NCI-H510A treated with DMSO at 0.1 percent for 48 hours (cell line): ENCODE measurements at places on chromosomes 12 and 14.
A peak's percentile ranks its signal among the peaks of the same experiment; 100 is the strongest.

DNA sequence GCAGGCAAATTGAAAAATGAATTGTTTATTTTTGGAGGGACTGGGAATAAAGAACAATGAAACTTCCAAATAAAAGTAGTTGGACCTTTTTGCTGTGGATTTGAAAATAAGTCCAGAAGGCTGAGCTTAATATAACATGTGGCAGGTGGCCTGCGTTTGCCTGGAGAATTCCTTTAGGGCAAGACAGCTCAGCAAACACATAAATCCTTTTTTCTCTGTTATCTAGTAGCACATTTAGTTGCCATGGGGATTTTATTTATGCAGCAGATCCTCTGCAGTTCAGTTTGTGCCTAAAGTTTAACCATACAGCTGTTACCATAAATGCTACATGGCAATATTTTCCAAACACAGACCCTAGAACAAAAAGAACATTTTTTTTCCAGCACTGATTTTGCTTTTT lies 180.0 kb downstream of the NPAS3 start:
- no peak for DNase-seq

GRCh38 chr14:60670989-60671388 lies 21.7 kb upstream of the SIX1 start:
- DNase-seq: no peak

DNA sequence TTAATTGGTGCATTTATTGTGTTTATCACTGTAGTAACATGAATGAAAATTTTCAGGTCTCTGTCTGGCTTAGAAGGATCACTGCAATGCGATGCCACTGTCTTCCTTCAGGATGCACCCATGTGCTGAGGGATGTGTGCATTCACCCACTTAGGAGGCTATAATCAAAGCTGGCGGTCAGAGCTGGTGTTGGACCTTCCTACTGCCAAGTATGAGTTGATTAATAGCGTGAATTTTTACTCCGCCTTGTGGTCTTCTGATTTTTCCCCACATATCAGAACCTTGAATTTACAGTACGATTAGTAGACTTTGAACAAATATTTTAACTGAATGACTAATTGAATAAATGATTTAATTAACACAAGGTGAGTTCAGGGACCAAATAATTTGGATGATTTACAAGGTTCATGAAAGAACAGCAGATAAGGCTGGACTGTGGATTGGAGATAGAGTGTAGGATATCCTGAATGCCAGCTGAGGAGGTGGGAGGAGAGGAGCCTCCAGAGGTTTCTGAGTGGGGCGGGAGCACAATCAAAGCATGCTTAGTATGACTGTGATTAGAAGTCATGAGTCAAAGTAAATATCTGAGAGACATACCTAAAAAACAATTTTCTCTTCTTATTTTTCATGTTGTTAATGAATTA lies 50.1 kb downstream of the RERG start:
- DNase-seq: no peak

DNA sequence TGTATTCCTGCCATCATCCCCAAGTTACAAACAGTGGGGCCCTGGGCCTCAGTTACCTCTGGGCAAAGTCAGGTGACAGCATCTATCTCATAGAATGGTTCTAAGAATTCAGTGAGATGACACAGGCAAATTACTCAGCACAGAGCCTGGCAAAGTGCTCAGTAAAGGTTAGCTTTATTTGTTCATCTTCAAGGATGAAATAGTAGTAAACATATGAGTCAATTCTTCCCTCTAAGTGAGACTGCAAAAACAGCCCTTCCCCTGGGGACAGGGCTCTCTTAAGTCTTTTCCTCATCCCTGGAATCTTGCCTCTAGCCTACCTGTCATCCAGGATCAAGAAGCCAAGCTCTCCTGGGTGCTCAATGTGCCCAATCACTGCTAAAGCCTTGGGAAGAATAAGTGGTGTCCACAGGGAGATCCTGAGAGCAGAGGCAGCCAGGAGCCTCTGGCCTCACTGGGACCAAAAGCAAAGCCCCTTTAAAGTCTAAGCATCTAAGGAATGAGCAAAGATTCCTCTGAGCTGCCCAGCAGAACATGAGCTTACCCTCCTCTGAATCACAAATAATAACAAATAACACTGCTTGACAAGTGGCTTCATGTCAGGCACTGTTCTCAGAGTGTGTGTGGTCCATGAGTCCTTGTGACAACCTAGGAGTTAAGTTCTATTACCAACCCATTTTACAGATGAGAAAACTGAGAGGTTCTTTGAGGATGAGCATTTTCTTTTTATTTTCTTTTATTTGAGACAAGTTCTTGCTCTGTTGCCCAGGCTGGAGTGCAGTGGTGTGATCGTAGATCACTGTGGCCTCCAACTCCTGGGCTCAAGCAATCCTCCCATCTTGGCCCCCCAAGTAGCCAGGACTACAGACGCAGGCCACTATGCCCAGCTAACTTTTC lies 12.1 kb downstream of the NUAK1 start:
- no peak for DNase-seq

GRCh38 chr12:7016958-7017571 lies 1.2 kb downstream of the LPCAT3 start:
- DNase-seq: no peak

DNA sequence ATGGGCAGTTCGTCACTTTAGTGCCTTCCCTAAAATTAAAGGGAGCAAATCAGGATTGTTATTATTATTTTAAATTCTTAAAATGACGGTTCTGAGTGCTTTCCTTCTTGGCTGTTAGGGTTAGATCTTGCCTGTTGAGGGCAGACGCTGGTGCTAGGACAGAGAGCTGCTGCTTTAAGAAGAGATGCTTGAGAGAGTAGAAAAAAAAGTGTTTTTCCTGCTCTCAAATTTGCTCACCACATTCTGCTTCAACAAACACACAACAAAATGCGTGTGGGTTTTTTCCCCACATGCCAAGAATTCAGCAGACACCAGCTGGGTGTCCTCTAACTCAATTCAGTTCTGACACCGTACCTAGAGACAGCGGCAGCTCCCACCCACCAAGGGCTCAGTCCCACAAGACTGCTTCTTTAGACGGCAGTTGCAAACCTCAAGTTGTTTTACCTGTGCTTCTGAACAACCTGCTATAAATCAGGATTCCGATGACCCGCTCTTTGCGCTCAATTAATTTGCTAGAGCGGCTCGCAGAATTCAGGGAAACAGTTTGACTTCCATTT lies 75.8 kb upstream of the RIN3 start:
- DNase-seq: no peak

DNA sequence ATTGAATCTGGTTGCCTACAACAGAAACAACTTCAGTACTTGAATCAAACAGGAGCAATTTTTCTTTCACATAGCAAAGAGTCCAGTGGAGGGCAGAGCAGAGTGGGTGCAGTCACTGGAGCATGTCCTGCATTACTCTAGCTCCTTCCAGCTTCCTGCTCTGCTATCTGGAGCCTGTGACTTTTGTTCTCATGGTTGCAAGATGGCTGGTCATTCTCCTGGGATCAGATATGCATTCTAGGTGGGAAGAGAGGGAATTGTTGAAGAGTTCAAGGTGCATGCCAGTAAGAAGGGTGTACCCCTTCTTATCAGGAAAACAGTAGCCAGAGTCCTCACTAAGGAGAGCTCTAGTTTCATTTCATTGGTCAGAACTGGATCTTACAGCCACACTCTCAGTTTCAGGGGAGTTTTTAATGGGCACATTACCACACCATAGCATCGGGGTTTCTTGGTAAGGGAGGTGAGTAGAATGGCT lies 8.0 kb downstream of the IFT43 start:
- DNase-seq: no peak

DNA sequence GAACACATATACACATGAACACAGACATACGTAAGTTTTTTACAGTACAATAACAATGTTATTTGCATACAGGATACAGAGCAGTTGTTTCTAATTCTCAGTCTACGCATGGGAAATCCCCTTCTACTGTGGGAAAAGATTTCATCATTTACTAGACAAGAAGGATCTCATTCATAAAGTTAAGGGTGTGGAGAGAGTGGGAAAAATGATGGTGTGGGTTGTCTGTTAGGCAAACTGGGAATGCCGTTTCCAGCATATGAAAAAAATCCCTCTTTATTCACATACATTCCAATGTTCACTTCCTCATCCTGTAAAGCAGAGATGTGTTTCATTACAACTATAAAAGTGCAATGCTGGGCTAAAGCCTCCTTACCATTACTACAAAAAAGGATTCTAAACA lies 120.9 kb downstream of the SINHCAF start:
- DNase-seq: no peak

DNA sequence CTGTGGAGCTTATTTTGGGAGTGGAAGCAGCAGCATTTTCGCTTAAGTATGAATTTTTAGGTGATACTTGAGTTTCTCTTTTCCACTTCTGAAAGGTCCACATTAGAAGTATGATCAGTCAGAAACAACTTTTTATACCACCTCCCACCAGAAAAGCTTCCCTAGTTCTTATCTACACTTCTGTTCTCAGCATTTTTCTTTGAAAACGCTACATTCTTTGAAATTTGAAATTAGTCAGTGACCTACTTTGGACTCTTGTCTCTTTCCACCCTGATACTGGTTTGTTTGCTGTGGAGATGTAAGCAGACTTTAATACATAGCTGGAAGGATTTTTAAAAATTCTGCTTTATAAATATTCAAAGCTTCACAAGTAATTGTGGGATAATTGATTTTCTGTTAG lies 22.2 kb downstream of the PCBP2 start:
- DNase-seq: no peak

GRCh38 chr12:105113094-105113493 lies 5.6 kb downstream of the WASHC4 start:
- DNase-seq: no peak

- no peak for DNase-seq
Observed at GRCh38 chr12:54039417-54040147, 6.7 kb downstream of the HOXC5 start.

DNA sequence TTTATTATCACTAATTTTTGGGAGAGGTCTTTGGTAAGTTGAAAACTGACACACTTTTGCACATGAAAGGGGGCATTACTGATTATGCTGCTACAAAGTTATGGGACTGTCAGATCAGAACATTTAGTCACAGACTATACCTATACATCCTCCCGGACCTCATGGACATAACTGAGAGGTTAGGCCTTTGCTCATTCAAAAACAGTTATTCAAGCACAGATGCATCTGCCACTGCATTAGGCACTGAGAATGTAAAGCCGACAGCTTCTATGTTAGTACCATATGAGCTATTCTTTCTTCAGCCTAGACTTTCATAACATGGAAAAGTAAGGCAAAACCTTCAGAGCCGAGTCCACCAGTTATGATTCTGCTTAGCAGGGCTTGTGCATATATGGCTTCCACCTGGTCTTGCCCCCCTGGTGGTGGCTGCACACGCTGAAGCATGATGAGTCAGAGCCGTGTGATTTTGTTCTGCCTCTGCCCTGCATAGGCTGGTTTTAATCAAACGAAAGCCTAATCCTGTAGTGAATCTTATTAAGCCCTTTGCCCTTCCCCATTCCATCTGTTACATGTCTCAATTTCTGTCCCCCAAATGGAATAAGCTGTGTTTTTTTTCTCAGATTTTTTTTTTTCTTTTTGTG lies 21.8 kb upstream of the RNU6-8 start:
- peak; percentile 35 for DNase-seq

DNA sequence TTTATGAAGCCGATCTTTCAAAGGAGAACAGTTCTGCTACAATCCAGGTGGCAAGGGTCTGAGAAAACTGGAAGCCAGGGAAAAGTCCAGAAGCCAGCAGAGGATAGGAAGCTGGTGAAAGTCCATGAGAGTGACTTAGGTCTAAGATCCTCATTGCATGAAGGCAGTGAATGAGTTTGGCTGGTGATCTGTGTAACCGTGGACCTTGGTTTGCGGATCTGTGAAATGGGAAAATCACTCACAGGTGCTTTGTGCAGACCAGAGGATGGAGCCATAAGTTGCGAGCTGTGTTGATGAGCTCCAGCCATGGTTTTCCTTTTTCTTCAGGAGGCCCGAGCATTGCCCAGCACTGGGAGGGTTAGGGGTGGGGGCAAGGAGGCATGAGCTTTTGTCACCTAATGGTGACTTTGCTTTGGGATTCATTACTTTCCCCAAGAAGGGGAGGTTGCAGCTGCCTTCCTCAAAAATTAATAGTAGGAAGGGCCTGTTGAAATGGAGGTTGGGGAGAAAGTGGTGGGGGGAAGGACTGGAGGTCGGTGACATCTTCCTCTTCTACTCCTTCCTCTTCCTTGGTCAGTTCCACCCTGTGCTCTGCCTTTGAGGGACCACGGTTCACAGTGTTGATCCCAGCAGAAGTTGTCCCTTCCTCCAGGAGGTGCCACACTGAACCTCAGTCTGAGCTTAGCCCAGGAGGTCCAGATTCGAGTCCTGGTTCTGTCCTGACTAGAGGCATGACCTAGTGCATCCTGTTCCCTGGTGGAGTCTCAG lies 20.3 kb upstream of the SERPINA6 start:
- DNase-seq: no peak
